CD8-positive, alpha-beta memory T cell (primary cell): ENCODE measurements at places on chromosomes 1 and 21.
A peak's percentile ranks its signal among the peaks of the same experiment; 100 is the strongest.

GRCh38 chr1:9909234-9910046 is 629 bp downstream of the CTNNBIP1 start:
- H3K36me3 ChIP-seq: no peaks in the 10 kb centered on the region
- DNase-seq: peak; percentile 10
- H3K4me1 ChIP-seq: peaks cover 26% of the 10 kb centered on the region
- H3K4me3 ChIP-seq: peak overlapping the region; percentile 36

- no peaks in the 10 kb centered on the region for H3K4me1 ChIP-seq
- H3K27me3 ChIP-seq: no peaks in the 10 kb centered on the region
- H3K4me3 ChIP-seq: no peak overlapping the region
- H3K36me3 ChIP-seq: no peaks in the 10 kb centered on the region
These were observed 1432.2 kb downstream of the MRPL39 start for GRCh38 chr21:24175106-24175505.

GRCh38 chr1:231705806-231706760 is 79.5 kb downstream of the DISC1 start:
- DNase-seq: no peak
- H3K4me1 ChIP-seq: no peaks in the 10 kb centered on the region
- H3K36me3 ChIP-seq: no peaks in the 10 kb centered on the region
- H3K4me3 ChIP-seq: no peak overlapping the region

GRCh38 chr1:58620259-58620658 is 43.2 kb upstream of the TACSTD2 start:
- H3K27ac ChIP-seq: no peak overlapping the region
- H3K4me1 ChIP-seq: no peaks in the 10 kb centered on the region
- H3K27me3 ChIP-seq: no peaks in the 10 kb centered on the region
- no peak overlapping the region for H3K4me3 ChIP-seq
- DNase-seq: no peak

DNA sequence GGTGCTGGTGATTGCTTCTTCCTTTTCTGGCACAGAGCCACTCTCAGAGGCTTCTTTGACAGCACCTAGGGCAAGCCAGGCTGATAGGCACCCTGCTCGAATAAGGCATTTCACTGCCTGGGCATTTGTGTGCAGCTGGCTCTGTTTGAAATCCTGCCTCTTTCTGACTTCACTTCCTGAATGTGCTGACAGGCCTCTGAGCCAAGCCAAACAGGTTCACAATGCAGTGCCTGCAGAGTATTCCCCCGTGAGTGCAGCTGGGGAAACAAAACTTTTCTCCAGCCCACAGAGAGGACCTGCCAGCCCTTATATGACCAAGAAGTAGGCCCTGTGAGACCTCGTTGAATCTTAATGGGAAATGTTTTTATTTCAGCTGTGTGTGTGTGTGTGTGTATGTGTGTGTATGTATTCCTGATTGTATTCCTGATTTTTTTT is 10.4 kb downstream of the JUN start:
- DNase-seq: no peak
- H3K27ac ChIP-seq: no peak overlapping the region
- no peak overlapping the region for H3K4me3 ChIP-seq
- H3K4me1 ChIP-seq: no peaks in the 10 kb centered on the region
- H3K27me3 ChIP-seq: no peaks in the 10 kb centered on the region
